ENCODE measurements at places on chromosomes 1 and 21.

- no peak for DNase-seq
Observed at GRCh38 chr1:84756001-84756400, 65.7 kb upstream of the SSX2IP start.

DNA sequence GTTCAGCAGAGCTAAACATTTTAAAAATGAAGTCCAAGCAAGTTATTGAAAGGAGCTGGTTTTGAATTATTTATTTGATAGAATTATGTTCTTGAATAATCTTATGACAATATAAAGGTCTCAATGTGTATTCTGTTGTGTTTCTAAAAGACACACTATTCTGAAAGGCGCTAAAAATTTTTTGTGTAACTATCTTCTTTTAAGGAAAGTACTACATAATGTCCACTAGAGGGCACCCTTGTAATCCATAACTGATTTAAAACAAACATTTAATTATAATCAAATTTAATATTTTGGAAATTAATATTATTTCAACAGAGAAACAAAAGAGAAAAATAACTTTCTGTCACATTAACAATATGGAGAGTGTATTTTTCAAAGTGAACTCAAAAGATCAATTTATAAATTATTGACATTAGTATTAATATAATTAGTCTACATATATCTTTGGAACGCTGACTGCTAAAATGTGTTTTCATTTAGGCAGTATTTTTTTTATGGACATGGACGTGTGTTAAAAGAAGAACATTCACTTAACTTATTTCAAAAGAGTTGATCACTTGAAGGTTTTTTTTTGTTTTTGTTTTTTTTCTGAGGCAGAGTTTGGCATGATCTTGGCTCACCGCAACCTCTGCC is 248.4 kb downstream of the DENND1B start:
- DNase-seq = no peak

DNA sequence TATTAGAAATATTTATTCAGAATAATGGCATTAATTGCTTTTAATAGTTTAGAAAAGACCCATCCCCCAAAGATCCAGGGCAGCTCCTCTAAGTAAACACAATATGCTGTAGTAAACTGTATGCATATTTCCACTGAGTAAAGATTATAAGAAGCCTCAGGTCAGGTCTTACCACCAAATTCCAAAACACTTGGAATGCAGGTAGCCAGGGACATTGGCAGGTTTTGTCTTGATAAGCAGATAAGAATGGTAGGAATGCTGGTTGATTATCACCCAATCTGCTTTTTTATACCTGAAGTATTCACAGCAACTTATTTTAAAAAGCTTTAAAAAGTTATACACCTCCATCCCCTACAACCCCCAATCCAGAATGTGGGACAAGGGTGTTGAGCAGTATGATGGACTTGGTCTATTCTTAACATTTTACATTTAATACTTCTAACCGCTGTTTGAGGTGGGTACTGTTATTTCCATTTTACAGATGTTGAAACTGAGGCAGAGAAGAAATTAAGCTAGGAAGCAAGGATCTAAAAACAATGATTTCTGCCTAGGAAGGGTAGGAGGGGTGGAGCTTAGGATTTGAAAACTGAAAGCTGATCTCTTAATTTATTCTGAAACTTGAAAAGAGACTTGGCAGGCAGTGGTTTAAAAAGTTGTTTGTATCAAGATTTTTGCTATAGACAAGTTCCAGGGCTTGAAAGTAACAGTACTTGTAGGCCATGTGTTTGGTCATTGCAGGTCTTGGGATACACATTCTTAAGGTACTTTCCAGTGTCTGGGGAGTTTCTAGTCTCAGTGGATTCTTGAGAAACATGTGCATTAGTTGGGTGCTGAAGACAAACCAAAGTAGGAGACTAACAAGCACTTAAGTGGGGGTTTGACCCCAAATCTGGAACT is 15.6 kb upstream of the THEM4 start:
- DNase-seq = no peak

DNA sequence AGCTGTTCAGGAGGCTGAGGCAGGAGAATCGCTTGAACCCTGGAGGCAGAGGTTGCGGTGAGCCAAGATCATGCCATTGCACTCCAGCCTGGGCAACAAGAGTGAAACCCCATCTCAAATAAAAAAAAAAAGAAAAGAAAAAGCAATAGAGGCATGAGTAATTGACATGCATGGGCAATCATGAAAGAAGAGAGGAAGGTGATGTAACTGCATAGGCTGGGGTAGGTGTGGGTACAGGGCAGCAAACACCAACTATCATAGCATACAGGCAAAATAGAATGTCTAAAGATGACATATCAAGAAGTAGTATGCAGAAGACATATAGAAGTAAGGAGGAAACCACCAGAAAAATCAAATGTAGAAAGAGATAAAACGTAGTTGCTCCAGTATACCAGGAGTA is 19.0 kb upstream of the MGST3 start:
- DNase-seq = no peak

DNA sequence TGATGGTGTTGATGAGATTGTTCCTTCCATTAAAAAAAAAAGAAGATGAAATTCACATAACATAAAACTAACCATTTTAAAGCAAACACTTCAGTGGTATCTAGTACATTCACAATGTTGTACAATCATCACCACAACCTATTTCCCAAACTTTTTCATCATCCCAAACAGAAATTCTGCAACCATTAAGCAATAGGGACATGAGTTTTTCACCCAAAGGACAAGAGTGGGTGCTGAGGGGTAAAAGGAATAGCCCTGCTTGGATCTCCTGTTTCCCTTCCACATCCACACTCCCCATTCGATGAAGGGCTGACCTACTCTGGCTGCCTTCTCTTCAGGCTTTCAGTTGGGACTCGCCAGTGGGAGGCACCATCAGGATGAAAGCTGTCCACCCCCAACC is 59.3 kb downstream of the SLC9A1 start:
- no peak for DNase-seq

- no peak for DNase-seq
Observed at GRCh38 chr1:42700006-42700405, 17.8 kb downstream of the YBX1 start.

- DNase-seq = no peak
Observed at GRCh38 chr1:95048317-95048716, 24.4 kb downstream of the ALG14 start.
